Activated CD4-positive, alpha-beta T cell treated with anti-CD3 and anti-CD28 coated beads, Interleukin-10, Interleukin-2, amounts not matched to agents 100 ng/mL and 50 ng/mL, durations not matched to agents 16 hours and 8 hours (primary cell): ENCODE measurements at places on chromosomes 12 and 14.

GRCh38 chr14:36510874-36511273 is 9.2 kb downstream of the NKX2-1 start:
- no peak for DNase-seq

GRCh38 chr12:96223411-96224218 is 29.4 kb downstream of the ELK3 start:
- no peak for DNase-seq

- peak; percentile 67 for DNase-seq
These were observed 1.8 kb downstream of the ZDHHC22 start for GRCh38 chr14:77139540-77140358.

DNA sequence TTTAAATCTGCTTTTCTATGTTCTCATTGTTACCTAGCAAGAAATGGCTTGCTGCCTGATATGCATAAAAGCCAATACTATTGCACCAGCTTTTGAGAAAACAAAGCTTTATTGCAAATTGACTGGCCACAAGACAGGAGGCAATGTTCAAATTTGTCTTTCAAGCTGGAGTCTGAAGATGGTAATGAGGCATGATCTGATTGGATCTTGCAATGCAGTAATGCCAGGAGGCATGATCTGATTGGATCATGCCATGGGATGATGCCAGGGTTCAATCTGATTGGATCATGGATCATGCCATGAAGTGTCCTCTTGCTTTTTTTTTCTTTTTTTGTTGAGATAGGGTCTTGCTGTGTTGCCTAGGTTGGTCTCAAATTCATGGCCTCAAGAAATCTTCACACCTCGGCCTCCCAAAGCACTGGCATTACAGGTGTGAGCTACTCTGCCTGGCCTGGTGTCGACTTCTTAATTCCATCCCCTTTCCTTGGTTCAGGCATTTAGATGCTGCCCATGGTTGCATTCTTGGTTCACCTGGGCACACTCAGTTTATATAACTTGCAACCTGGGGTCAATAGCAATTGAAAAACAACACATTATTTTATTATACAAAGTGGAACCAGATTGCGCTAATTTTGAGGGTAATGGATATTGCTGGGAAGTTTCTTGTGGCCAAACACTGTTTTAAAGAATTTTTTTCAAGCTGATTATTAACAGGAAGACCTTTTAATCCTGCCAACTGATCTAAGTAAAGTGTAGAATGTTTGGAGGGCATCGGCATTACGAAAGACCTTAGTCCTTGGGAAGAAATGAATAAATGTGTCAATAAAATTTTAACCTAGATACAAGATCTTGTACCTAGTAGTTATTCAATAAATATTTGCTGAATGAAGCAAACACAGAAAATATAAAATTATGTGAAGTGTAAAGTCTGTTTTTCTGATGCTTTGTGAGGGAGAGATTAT is 38.8 kb downstream of the HSD17B6 start:
- no peak for DNase-seq

DNA sequence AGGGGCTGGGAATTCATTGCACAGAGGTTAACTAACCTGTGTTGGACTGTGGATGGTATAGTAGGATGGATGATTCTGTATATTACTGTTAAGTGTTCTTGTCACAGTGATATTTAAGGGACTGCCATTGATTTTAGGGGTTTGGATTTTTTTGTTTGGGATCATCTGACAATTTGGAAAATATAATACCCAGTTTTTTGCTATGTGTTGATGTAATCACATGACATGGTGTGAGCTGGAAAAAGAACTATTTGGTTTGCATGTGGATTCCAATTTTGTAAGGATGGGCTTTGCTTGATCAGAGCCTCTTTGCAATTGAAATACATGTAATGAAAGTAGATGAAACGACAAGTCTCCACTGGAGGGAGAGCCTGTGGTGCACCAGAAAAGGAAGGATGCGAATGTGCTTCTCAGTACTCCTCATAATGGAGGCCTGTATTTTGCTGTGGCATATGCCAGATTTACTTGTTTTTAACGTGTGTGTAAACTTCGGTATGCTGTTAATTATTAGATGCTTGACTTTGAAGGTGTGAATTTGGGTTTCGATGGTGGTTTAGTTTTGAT is 2.7 kb downstream of the DYRK2 start:
- peak; percentile 56 for DNase-seq

DNA sequence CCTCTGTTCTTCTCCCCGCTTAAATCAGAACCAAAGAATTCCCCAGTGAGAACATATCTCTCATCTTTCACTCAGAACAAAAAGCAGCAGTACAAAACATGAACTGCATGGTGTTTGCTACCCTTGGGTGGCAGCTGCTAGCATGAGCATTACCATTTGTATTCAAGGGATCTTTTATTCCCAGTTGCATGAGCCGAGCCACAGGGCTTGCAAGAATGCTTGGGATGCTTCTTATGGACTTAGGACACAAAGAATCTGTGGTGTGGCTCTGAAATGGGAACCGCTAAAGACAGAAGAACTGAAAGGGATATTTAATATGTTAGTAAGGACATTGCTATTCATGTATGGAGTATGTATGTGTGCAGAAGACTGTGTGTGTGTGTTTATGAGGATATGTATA is 190.6 kb downstream of the TMX1 start:
- no peak for DNase-seq

DNA sequence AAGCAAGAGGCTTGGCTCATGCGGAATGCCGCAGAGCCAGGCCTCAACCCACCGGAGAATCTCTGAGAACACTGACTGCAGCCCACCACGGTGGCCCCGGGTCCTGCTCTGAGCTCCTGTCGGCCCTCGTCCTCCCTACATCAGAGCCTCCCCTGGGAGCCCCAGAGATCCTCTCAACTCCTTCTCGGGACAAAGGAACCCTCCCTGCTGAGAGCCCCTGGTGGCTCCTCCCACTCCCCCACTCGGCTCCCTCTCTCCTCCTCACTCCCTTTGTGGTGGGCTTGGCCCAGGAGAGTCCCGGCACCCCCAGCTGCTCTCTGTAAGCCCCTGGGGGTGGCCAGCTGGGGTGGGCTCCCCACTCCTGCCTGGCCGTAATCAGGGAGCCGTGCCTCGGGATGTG is 11.1 kb upstream of the INF2 start:
- DNase-seq, result no peak

GRCh38 chr14:64979336-64980074 is 7.2 kb upstream of the FNTB start:
- DNase-seq, result no peak

GRCh38 chr12:104665296-104665695 is 208.5 kb downstream of the CHST11 start:
- peak; percentile 72 for DNase-seq

DNA sequence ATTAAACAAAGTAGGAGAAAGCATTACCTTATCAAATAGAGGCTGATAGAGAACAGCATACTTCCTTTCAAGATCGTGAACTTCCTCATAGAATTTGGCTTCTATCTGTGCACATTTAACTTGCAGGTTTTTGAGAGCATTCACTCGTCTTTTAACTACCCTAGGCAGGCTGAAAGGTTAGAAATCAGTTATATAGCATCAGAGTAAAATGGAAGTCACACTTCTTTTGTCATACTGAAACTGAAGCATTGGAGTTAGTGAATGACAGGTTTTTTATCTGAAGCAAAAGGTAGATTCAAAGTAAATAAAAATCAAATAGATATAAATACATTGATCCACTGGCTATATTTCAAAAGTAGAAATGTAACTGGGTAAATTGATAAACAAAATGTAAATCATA is 24.4 kb downstream of the NAP1L1 start:
- peak; percentile 32 for DNase-seq

GRCh38 chr14:103008768-103009357 is 48.5 kb downstream of the CDC42BPB start:
- DNase-seq, result no peak

- no peak for DNase-seq
These were observed 5.0 kb upstream of the KCNK13 start for GRCh38 chr14:90056826-90057225.

DNA sequence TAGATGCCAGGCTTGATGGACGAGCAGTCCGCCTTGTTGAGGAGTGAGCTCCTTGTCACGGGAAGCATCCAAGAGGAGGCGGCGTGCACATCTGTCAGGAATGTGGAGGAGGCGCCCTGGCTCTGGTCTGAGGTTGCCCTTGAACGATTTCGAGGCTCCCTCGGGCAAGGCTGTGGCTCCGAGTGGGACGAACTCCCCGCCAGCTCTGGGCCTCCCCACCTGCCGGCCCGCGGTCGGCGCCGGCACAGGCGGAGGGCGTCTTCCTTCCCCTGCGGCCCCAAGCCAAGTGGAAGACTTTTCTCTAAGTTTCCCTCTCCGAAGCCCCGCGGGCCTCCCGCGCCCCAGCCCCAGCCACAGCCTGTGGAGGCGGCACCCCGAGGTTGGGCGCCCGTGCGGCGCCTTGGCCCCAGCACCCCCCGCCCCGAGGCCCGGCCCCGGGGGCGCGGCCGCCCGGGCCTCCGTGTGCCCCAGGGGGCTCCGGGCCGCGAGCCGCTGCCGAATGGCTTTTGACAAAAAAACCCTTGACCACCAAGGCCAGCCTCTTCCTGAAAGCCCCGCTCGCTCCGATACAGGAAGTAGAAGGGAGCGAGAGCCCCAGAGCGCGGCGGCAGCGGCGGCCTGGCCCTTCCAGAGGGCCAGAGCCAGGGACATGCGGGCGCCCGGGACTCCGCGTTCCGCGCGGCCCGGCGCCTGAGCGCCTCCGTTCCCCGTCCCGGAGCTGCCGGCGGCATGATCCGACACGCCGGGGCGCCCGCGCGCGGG is at the start of gene RIN3:
Gene RIN3 (plus strand): TSS at position 578 of the 762 bp plus-strand sequence. CDS start 152 bp downstream, at position 730.
- DNase-seq, result peak; percentile 46

- DNase-seq, result no peak
These were observed 9.5 kb downstream of the DCN start for GRCh38 chr12:91173124-91173523.

DNA sequence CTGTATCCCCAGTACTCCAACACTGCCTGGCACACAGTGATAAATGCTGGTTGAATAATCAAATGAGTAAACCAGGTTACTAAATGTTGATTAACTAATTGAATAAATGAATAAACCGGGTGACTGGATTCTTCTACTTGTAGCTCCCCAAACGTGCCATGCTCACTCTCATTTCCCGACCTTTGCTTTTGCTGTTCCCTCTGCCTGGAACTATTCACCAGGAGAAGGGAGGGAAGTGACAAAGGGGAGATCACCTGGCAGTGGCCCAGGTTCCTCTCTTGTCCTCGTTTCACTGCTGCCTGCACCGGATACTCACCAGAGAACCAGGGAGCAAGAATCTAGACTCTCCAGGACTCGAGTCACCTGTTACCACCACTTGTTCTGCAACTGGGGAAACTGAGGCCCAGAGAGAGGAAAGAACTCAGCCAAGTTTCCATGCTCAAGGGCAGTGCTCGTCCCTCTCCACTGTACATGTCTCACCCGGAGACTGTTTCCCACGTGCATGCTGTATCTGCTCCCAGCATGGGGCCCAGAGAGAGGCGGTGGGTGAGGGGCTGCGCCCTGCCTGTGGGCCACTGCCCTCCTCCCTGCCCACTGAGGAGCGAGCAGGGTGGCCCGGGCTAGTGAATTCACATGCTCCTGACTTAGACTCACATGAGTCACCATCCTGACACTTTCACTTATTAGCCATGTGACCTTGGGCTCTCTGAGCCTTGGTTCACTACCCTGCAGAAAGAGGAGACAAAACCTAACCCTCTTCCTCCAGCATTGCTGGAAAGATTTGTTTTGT is 17.7 kb upstream of the POP5 start:
- DNase-seq, result no peak

DNA sequence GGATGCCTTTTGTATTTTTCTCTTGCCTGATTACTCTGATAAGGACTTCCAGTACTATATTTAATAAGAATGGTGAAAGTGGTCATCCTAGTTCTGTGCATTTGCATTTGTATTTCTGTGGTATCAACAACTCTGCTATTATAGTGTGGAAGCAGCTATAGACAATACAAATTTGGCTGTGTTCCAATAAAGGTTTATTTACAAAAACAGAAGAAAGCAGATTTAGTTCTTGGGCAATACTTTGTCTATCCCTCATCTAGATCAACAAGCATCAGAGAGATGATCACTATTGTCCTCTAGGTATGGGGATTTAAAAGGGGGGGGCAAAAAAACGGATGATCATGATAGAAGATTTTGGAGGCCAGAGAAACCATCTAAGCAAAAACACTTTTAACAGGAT is 19.1 kb upstream of the BTG1 start:
- DNase-seq, result no peak

- no peak for DNase-seq
These were observed 33.8 kb upstream of the COL2A1 start for GRCh38 chr12:48038085-48038484.

- no peak for DNase-seq
These were observed 15.8 kb upstream of the CFAP54 start for GRCh38 chr12:96473394-96474093.

GRCh38 chr14:54170301-54170700 is 213.7 kb upstream of the BMP4 start:
- DNase-seq, result no peak

- DNase-seq, result peak; percentile 18
These were observed 18.0 kb upstream of the C2CD5 start for GRCh38 chr12:22562036-22563028.

DNA sequence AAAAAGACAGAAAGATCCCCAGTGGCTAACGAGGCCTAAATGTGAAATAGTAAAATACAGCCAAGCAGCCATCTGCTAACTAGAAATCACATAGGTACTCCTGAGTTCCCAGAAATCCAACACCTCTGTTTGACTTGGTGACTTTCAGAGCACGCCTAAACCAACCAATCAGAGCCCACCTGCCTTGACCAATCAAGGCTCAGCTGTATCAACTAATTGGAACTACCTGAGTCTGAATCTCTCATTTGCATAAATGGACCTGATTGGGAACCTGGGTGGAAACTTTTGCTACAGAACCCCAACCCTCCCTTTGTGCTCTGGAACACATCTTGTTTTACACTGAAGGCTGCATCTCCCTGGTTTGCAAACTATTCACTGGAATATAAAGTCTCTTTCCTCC is 5.1 kb upstream of the TCL1B start:
- no peak for DNase-seq

GRCh38 chr14:55120571-55121495 is 8.2 kb upstream of the LGALS3 start:
- DNase-seq, result no peak

DNA sequence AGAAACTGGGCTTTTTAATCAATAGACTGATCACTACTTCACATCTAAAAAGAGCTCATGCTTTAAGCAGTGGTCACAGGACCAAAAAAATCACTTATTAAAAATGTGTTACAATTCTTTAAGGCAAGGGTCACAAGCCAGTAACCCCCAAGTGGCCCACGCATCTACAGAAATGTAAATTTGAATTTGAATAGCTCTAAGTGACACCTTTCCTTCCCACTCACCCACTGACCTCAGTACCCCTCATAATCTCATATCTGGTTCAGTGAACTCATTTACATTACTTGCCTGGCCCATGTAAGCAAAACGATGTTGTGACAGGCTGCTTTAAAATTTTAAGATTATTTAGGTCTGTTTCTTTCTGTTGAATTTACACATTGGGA is 27.4 kb downstream of the NELL2 start:
- DNase-seq, result no peak

GRCh38 chr14:51401272-51401671 is 161.2 kb downstream of the TMX1 start:
- no peak for DNase-seq

DNA sequence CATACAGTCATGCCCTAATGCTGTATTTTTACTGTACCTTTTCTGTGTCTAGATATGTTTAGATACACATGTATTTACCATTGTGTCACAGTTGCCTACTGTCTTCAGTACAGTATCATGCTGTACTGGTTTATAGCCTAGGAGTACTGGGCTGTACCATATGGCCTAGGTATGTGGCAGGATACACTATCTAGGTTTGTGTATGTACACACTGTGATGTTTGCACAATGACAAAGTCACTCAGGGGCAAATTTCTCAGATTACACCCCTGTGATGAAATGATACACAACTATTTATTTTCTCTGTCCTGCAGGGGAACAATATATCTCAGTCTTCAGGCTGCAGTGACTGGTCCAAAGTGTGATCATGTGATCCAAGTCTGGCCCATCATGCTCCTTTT is 1076.1 kb downstream of the VRK1 start:
- no peak for DNase-seq
